ENCODE measurements at places on chromosomes 12 and 14.

- DNase-seq: no peak
Measured at GRCh38 chr14:96705422-96706092, 91.6 kb upstream of the VRK1 start.

DNA sequence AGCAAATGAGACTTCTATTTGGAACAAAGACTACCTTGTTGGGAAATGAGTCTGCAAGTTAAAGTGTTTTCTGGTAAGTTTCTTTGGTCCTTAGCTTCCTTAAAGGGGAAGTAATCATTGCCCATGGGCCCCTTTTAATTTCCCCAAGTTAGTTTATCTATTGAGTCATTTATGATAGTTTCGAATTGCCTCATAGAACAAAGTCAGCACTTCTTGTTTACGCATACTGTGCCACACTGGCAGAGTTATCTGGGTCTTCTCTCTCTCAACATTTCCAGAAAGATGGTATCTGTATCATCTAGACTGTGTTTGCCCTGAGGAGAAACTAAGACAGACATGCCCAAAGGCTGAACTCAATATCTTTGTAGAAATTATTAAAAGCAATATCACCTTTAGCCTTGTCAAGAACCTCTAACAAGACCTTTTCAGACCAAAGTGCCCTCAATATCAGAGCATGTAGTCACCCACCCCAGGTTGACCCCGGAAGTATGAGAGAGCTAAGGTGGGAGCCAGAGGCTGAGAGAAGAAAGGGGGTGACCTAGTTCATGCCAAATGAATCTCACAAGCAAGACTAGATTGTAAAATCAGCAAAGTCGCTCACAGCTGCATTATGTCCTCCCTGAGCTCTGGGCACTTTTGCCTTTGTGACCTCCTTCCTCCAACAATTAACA is 40.0 kb downstream of the GPR65 start:
- no peak for DNase-seq

DNA sequence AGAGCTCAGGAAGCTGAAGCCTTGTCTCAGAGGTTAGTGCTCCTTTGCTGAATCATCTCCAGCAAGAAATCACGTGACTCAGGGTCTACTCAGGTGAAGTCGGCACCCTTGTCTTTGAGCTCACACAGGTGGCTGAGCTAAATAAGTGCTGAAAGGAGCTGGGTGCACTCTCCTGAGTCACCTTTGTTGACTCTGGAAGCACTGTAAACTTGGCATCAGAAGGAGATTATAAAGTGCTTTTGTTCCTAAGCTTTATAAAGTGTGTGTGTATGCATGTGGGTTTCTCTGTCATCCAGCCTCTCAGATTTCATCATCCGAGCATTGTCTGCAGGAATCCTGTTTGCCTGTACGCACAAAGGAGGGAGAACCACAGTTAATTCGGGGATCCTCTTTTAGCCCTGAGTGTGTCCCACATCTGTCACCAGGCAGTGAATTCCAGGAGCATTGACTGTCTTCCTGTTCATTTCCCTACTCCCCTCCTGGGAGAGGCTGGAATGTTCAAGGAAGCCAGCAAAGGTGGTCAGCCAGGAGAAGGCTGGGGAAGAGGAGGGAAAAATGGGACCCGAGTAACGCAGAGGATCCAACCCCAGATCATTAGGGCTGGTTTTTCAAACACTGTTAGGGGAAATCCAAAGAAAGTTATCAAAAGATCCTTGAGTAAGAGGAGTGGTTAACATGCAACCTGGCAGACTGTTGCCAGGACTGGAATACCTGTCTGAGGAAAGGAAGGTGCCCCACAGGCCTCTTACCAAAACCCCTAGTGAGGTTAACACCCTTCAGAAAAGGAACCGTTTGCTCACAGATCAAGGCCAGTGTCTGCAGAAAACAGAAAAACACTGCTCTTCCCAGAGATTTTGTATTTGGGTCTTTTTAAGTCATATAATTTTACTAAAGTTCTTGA is 157.5 kb upstream of the HIF1A start:
- peak; percentile 67 for DNase-seq

- no peak for DNase-seq
Measured at GRCh38 chr14:101518611-101519473, 42.5 kb upstream of the DIO3 start.

DNA sequence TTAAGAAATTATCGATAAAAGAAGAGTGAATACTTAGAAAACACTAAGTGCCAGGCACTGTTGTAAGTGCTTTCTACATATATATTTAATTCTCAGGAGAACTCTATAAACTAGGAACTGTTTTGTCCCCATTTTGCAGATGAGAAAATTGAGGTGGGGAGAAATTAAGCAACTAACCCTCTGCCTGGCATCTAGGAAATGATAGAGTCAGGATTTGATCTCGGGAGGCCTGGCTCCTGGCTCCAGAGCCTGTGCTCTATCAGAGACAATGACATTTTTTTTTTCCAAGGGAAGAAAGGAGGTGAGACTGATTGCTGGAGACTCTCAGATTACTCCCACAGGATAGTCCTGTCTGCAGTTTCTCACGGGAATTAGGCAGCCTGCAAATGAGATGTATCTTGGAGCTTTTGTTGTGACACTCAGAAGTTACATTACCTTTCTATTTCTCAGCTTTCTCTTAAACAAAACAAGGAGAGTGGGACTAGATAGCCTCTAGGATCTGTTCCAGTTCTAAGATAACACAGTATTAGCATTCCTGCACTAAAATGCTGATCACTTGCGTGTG is 1.4 kb upstream of the FAM234B start:
- no peak for DNase-seq

DNA sequence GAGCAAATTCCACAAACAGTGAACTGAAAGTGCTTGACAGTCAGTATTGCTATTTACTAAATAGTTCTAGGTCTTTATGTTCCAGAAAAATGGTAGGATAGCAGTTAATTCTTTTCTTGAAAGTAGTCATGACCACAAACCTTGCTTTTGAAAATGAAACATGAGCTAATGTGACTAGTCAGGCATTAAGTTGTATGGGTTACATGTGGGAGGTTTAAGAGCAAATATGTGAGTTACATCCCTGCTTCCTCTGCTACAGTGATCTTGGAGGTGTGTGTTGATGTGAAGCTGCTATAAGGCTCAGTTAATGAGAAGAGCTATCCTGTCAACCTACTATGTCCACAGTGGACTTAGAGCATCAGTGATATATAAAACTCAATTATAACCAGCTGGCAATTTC is 741.6 kb downstream of the FSCB start:
- no peak for DNase-seq

DNA sequence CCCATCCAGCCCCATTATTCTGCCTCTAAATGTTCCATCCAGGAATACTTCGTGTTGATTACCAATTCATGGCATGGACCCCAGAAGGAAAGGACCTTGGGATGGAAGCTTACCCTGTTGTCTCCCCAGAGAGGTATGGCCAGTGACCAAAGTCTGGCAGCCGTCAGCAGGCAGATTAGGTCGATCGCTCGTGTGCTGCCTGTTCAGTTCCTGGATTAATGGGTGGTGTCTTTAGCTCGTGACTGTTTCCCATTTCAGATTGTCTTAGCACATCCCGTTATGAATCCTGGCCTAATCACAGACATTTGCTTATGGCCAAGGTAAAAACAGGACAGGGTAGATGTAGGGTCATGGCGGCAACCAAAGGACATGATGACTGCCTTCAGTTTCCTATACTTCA is 122.9 kb upstream of the NTF3 start:
- DNase-seq: peak; percentile 20

DNA sequence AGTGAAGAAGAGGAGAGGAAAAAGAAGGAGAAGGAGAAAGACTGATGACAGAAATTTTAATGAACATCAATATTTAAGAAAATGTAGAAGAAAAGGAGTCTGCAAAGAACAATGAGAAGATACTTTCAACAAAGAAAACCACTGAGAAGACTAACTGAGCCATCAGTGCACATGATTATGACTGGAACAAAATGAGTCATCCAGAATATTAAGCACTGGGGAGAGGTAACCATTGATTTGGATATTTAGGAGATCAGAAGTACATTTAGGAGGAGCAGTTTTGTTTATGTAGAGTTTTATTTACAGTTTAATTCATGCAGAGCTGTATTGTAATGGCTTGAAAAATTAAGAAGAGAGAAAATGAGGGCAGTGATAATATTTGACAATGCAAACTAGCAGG is 159.1 kb downstream of the C12orf50 start:
- DNase-seq: no peak

Measured in activated CD4-positive, alpha-beta T cell treated with anti-CD3 and anti-CD28 coated beads, Interleukin-2, amount 10 ng/mL, durations not matched to agents 24 days and 14 days (primary cell).